MV-4-11 (cell line): ENCODE measurements at places on chromosomes 5 and 9.
A peak's percentile ranks its signal among the peaks of the same experiment; 100 is the strongest.

- no peak for DNase-seq
Observed at GRCh38 chr5:174348311-174348981, 302.9 kb downstream of the NSG2 start.

DNA sequence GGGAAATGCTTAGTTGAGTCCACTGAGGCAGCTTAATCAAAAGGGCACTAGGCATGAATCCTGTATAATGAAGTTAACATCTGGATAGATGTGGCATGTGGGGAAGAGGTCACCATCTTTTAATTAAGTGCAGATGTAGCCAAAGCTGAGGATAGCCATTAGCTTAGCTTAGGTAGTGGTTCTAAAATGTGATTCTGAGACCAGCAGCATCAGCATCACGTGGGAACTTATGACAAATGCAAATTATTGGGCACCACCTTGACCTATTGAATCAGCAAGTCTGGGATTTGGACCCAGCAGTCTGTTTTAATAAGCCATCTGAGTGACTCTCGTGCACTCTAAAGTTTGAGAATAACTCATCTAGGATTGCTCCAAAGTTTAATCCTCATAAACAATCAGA lies 63.8 kb downstream of the SNCAIP start:
- DNase-seq = no peak

- DNase-seq = no peak
Observed at GRCh38 chr5:125410537-125411070, 664.2 kb upstream of the ZNF608 start.

- no peak for DNase-seq
Observed at GRCh38 chr9:113979343-113980127, 98.6 kb downstream of the AMBP start.

DNA sequence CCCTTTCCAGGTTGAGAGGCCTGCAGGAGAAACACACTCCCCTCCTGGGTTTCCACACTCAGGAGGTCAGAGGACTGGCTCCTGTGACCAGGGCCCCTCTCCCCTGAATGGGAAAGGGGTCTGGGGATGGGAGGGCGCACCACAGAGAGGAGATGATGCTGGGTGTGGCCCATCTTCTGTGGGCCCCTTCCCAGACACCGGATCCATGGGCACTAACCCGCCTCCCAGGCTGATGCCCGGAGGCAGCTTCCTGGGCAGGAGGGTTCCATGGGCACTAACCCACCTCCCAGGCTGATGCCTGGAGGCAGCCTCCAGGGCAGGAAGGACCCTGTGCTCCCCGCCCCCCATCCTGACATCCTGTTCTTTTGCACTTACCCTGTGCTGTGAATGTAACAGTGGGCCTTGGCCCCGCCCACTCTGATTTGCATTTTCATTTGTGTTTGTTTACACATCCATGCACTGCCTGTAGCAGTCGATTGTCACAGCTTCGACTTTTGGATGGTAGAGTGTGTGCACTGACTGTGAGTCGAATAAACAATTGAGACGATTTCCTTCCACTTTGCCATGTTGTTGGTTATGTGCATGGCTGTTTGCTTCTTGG lies 9.3 kb upstream of the DOLPP1 start:
- no peak for DNase-seq

DNA sequence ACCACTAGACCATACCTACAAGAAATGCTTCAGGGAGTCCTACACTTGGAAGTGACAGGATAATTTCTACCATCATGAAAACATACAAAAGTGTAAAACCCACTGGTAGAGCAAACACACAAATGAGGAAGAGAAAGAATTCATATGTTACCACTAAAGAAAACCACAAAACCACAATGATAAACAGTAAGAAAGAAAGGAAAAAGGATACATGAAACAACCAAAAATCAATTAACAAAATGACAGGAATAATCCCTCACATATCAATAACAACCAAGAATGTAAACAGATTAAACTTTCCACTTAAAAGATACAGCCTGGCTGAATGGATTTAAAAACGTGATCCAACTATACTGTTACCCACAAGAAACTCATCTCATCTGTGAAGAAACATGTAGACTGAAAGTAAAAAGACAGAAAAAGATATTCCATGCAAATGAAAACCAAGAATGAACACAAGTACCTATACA lies 83.4 kb downstream of the LPAR1 start:
- DNase-seq = peak; percentile 90
